Stimulated activated CD8-positive, alpha-beta memory T cell treated with anti-CD3 and anti-CD28 coated beads, Interleukin-12 subunit alpha, Interleukin-12 subunit beta, amount 100 ng/mL, for 4 hours (primary cell): ENCODE measurements at places on chromosomes 16 and 17.

GRCh38 chr16:10509534-10510025 is 70.8 kb downstream of the EMP2 start:
- peak; percentile 9 for DNase-seq

DNA sequence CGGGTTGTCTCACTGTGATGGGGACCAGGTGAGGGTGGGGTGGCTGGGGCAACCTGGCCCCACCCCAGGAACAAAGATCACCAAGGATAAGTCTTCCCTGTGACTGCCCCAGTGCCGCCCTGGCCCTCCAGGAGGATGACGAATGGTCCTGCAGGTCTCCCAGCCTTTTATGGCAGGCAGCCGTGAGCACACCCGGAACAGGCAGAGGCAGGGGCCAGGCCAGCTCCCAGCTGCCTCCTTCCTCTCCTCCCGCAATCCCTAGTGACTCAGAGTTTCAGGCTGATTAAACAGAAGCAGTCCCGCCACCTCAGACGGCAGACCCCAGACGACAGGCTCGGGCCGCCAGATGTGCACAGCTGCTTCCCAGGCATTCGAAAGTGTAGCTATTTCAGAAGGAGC is 13.3 kb downstream of the JUP start:
- no peak for DNase-seq

DNA sequence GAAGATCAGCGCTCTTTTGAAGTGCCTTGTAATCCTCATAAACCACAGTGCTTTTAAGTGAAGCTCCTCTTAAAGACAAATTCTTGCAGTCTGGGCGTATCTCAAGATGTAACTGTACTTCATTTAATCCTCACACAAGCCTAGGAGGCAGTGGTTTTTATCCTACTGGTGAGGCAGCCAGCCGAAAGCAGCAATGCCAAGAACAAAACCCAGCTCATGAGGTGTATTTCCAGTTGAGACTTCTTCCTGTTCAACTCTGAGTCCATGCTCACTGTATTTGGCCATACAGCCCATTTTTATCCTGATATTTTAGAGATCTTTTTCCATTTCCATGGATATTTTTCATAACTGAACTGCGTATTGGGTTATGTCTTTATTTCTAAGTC is 13.7 kb downstream of the CTRB2 start:
- no peak for DNase-seq

- DNase-seq: no peak
These were observed 155.6 kb downstream of the SNX11 start for GRCh38 chr17:48262982-48263730.

GRCh38 chr17:41635121-41636097 is 11.0 kb upstream of the KRT17 start:
- no peak for DNase-seq

- DNase-seq: no peak
These were observed 14.9 kb downstream of the MYO18A start for GRCh38 chr17:29165261-29165660.

- no peak for DNase-seq
These were observed 74.2 kb downstream of the CRISPLD2 start for GRCh38 chr16:84893849-84894599.

GRCh38 chr17:83092186-83092585 is 12.8 kb downstream of the METRNL start:
- no peak for DNase-seq

GRCh38 chr17:72422204-72422504 is 301.3 kb downstream of the SOX9 start:
- DNase-seq: no peak
